Right lung (tissue), 10 donors: ENCODE measurements at places on chromosomes 12 and 14.

GRCh38 chr14:59354666-59355065 lies 110.5 kb downstream of the GPR135 start:
- DNase-seq: no peak

GRCh38 chr14:32381869-32382268 lies 52.8 kb downstream of the AKAP6 start:
- DNase-seq: no peak

DNA sequence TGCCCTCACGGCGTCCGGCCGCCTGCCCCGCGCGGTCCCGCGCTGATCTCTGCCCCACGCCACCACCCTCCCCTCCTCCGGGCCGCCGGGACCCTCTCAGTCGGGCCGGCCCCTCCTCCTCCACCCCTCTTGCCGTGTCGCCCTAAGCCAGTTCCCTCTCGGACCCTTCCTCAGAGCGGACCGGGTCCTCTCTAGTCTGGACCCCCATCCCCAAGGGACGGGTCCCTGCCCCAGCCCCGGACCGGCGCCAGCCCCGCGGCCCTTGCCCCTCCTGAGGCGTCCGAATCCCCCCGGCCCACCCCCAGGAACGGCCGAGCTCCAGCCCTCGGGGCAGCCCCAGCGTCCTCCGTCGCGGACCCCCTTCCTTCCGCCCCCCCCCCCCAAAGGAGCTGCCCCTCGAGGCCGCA lies 485 bp downstream of the PPP4R4 start:
- DNase-seq: no peak

- no peak for DNase-seq
Observed at GRCh38 chr14:105774001-105774400, 247.6 kb downstream of the TMEM121 start.

- DNase-seq: no peak
Observed at GRCh38 chr12:117052386-117053049, 46.7 kb downstream of the TESC start.

DNA sequence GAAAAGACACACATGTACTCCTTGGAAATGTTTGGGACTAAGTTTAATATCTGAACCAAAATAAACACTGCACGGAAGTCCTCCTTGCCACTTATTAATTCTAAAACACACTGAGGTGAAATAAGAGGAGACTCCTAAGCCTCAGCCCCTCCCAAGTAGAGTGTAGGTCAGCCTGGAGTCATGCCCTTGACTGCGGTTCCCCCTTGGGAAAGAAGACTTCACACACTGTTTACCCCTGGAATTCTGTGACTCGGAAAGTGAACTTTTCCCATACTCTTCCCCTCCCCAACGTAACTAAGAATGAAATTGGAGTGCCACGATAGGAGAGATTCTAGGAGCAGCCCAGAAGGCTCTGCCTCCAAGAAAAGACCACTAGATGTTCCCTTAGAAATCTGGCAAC lies 8.6 kb upstream of the TFCP2 start:
- DNase-seq: no peak

DNA sequence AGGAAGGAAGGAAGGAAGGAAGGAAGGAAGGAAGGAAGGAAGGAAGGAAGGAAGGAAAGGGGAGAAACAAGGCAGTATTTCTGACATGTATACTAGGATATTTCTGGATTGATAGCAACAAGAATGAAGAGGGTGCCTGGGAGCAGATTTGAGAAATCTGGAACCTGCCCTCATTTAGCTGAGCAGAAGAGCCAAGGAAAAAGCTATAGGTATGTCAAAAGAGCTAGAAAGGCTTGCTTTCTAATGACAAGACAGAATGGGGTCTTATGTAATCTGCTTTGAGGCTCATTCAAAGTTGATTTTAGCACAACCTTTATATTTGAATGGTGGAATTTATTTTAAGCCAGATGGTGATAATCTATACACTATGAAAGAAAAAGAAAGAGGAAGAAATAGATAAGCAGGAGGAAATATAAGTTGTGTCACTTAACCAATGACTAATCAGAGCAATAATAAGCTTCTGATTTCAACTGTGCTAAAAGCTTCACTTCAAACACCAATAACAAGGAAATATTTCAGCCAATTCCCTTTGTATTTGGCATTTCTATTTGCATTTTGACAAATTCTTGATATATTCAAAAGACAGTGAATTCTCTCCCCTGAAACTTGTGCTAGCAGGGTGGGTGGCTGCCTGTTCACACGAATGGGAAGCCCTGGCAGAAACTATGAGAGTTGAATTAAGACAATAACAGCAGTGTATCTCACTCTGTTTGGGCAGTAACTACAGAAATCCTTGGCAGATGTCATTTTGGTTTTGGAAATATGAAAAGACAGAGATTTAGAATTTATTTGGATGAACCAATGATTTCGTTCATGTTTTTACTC lies 76.3 kb upstream of the FLRT2 start:
- no peak for DNase-seq
